ENCODE measurements at places on chromosomes 12 and 14.

DNA sequence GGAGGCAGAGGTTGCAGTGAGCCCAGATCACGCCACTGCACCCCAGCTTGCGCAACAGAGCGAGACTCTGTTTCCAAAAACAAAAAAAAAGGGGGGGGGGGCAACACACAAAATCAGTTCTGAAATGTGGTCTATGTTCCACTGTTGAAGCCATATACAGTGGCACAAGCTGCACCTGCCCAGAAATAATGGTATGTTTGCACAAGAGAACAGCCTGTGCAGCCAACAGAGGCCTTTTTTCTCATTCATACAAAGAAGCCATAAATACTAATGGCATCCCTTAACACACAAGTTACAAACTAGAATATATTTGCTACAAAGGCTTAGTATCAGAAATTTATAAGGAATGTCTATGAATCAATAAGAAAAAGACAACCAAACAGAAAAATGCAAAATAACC is 37.1 kb downstream of the ITPR2 start:
- H3K4me1 ChIP-seq: peaks cover 20% of the 10 kb centered on the region
- DNase-seq: no peak
- no peaks in the 10 kb centered on the region for H3K36me3 ChIP-seq
- no peak overlapping the region for H3K4me3 ChIP-seq

GRCh38 chr14:21109377-21110138 is 8.7 kb downstream of the TMEM253 start:
- H3K4me1 ChIP-seq: peaks cover 9% of the 10 kb centered on the region
- no peaks in the 10 kb centered on the region for H3K27me3 ChIP-seq
- H3K4me3 ChIP-seq: no peak overlapping the region
- no peaks in the 10 kb centered on the region for H3K36me3 ChIP-seq

DNA sequence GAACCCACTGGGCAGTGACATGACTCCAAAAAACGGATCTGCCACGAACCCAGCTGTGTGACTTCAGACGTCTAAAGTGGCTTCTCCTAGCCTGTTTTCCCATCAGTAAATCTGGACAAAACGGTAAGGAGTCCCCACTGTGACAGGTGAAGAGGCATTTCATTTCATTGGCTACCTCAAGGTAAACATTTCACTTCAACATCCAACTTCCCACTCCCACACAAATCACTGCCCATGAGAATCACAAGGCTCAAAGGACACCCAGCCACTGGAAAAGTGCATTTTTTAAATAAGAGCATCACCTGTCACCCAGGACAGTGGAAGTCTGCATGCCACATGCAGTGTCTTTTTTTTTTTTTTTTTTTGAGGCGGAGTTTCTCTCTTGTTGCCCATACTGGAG is 27.9 kb downstream of the HSP90AA1 start:
- H3K36me3 ChIP-seq: no peaks in the 10 kb centered on the region
- H3K4me1 ChIP-seq: peaks cover 10% of the 10 kb centered on the region
- no peaks in the 10 kb centered on the region for H3K27me3 ChIP-seq
- H3K27ac ChIP-seq: no peak overlapping the region
- H3K4me3 ChIP-seq: no peak overlapping the region

DNA sequence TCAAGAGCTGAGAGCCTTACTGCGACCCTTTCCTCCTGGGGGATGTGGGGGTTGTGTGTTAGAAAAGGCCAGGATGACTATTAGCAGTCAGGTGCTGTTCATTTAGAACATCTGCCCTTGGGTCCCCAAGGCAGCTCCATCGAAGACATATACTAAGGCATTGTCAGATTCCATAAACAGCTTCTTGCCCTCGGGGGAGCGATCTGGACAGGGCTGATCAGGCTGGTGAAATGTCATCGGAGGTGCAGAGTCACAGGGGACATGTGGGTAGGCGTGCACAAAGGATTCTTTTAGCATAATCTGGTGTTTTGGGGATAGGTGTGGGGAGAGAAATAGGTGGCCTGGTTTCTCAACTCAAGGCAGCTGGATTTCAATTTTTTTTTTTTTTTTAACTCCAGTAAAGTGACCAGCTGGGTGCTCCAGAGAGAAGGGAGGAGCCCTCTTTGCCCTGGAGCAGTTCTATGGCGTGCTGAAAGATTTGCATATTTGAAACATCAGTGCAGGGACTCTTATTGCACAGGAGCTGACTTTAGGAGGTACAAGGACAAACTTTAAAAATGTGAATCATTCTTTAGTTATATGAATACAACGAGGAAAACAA is 160.1 kb downstream of the SUDS3 start:
- no peaks in the 10 kb centered on the region for H3K27me3 ChIP-seq
- H3K4me1 ChIP-seq: no peaks in the 10 kb centered on the region
- no peaks in the 10 kb centered on the region for H3K36me3 ChIP-seq

DNA sequence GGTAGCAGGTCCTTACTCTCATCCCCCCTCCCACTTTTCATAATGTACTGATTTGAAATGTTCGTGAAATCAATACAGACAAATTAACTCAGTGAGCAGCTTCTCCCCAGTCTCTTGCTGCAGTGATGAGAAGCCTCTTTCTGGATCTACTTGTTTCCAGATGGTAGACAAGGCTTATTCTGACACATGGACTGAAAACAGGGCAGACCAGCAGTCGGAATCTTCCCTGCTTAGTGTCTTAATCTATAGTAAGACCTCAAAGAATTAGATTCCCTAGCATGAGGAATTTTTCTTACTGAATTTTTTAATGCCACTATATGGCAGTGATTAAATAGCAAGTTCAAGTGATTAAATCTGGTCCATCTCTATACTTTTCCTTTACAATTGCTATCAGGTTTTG is 120.1 kb downstream of the RGS6 start:
- H3K27ac ChIP-seq: no peak overlapping the region
- no peaks in the 10 kb centered on the region for H3K36me3 ChIP-seq
- no peaks in the 10 kb centered on the region for H3K4me1 ChIP-seq
- H3K4me3 ChIP-seq: no peak overlapping the region
- no peaks in the 10 kb centered on the region for H3K27me3 ChIP-seq

DNA sequence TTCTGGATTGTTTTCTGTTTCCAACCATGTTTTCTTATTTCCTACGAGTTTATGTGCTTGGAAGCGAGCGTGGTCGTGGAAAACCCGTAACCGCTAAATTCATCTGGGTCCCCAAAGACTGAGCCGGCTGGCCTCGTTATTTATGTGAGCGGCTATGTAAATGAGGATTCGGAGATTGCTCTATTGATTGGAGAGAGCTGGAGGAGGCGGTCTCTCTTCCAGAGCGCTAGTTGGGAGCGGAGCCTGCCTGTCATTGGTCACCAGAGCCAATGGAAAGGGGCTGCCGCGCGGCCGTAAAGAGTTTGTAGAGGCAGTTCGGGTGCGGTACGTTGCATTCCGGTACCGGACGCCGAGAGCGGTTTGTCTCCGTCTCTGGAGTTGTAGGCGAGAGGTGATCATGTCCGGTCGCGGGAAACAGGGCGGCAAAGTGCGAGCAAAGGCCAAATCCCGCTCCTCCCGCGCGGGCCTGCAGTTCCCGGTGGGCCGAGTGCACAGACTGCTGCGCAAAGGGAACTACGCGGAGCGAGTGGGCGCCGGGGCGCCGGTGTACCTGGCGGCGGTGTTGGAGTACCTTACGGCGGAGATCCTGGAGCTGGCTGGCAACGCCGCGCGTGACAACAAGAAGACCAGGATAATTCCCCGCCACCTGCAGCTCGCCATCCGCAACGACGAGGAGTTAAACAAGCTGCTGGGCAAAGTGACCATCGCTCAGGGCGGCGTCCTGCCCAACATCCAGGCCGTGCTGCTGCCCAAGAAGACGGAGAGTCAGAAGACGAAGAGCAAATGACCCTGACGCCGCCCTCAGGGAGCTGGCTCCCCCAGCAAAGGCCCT is 29.0 kb downstream of the WBP11 start:
- H3K27ac ChIP-seq: peak overlapping the region; percentile 94
- peaks cover 14% of the 10 kb centered on the region for H3K4me1 ChIP-seq
- no peaks in the 10 kb centered on the region for H3K27me3 ChIP-seq
- peak overlapping the region; percentile 88 for H3K4me3 ChIP-seq
- H3K36me3 ChIP-seq: no peaks in the 10 kb centered on the region

DNA sequence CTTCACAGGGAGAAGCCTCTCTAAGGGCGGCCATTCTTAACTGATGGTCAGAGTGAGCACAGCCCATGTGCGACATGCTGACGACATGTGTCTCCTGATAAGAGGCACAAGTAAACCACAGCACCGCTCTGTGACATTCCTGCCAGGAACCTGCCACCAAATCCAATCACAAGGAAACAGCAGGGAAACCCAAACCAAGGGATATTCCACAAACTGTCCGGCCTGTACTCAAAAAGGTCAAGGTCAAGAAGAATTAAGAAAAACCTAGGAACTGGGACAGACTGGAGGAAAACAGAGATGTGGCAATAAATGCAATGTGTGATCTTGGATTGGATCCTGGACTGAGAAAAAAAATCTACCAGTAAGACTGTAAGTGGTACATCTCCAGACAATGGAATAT is 91.9 kb downstream of the SYNE3 start:
- H3K4me1 ChIP-seq: no peaks in the 10 kb centered on the region
- no peaks in the 10 kb centered on the region for H3K36me3 ChIP-seq
- H3K4me3 ChIP-seq: no peak overlapping the region
- H3K27me3 ChIP-seq: no peaks in the 10 kb centered on the region
- DNase-seq: no peak

- H3K4me3 ChIP-seq: no peak overlapping the region
- no peaks in the 10 kb centered on the region for H3K36me3 ChIP-seq
- H3K27ac ChIP-seq: no peak overlapping the region
- H3K4me1 ChIP-seq: peaks cover under 1% of the 10 kb centered on the region
- no peak for DNase-seq
These were observed 115.4 kb downstream of the SINHCAF start for GRCh38 chr12:31210541-31210940.

DNA sequence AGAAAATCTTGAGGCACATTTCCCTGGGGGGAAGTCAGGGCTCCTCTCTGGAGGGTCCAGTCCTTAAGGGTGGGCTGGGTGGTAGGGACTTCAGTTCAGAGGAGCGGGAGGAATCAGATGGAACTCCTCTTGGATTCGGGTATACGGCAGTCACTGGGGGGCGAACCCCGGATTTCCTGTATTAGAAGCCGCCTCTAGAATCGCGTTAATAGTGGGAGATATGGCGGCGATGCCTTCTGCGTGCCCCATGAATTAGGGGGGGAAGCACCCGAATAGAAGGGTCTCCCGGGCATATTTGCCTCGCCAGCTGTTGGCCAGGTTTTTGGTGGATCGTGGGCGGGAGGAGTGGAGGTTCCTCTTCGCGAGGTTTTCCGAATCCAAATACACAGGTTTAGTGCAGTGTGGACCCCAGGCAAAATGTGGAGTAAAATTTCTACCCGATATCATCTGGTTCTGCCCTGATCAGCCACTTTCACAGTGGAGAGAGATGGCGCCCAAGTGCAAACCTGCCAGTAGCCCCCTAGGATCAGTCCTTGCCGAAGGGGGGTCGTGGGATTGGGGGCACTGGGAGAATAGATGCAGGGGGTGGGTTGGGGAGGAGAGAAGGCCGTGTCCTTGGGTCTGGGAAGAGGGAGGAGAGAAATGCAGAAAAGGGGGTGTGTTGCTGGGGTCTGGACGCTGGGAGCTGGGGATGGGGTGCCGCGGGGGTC is 628 bp downstream of the MEG3 start:
- H3K36me3 ChIP-seq: no peaks in the 10 kb centered on the region
- no peak for DNase-seq
- no peaks in the 10 kb centered on the region for H3K4me1 ChIP-seq
- no peak overlapping the region for H3K27ac ChIP-seq
- peaks cover 3% of the 10 kb centered on the region for H3K27me3 ChIP-seq

- H3K27me3 ChIP-seq: no peaks in the 10 kb centered on the region
- DNase-seq: no peak
- no peaks in the 10 kb centered on the region for H3K4me1 ChIP-seq
- H3K36me3 ChIP-seq: no peaks in the 10 kb centered on the region
- no peak overlapping the region for H3K4me3 ChIP-seq
These were observed 92.8 kb upstream of the ETV6 start for GRCh38 chr12:11556682-11557081.

DNA sequence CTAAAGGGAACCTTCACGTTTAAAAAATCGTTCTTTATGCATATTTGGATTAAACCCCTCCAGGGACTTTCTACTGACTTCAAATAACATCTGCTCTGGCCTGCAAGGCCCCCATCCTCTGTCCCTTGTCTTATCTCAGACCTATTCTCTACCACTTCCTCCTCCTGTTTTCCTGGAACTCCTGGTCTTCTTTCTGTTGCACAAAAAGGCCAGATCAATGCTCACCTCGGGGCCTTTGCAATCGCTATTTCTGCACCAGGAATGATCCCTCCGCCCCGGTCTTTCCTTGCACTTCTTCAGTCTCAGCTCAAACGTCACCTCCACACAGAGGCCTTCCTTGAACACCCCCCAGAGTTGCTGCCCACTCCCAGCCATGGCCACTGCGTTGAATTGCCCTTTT is 57.6 kb upstream of the BEGAIN start:
- peaks cover 3% of the 10 kb centered on the region for H3K4me1 ChIP-seq
- H3K27ac ChIP-seq: no peak overlapping the region
- no peak overlapping the region for H3K4me3 ChIP-seq
- no peak for DNase-seq
- H3K36me3 ChIP-seq: no peaks in the 10 kb centered on the region

DNA sequence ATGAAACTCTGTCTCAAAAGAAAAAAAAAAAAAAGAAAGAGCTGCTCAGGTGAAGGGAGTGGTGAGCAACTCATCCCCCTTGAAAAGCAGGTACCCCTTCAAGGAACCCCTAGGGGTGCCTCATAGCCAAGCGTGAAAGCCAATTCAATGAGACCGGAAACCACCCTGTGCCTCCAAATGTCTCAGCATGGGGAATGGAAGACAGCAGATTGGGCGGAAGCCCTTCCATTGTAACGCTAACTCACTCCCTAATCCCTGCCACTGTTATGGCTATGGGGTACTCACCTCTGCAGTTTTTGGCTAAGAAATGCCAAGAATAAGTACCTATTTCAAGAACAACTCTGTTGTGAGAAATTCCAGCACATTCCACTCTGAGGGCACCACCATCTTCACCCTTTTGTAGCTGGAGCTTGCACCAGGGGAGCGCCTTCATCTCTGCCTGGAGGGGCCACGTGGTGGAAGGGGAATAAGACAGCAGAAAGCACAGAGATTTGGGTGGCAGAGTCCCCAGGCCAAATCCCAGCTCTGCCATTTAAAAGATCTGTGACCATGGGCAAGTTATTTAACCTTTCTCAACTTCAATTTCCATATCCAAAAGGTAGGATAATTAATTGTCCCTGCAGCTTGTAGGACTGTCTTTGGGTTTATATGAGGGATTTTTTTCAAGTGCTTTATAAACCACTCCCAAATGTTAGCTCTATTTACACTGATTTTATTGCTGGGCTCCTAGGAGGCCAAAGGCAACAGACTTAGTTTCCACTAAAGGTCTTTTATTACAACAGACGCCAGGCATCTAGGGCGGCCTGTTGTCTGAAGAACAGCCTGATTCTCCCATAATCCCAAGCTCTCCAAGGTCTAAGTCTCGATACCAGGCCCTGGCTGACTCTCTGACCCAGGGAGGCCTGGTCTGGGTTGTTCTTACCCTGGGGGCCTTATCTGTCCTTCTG is 63.9 kb downstream of the ITPK1 start:
- no peak for DNase-seq
- H3K4me3 ChIP-seq: no peak overlapping the region
- no peaks in the 10 kb centered on the region for H3K36me3 ChIP-seq
- H3K27ac ChIP-seq: no peak overlapping the region

GRCh38 chr12:58920102-58920960 is at the start of gene LRIG3:
TSS of gene LRIG3 (minus strand) at chr12:58920504. CDS start at chr12:58920235, 269 bp downstream.
- H3K27me3 ChIP-seq: no peaks in the 10 kb centered on the region
- DNase-seq: peak; percentile 94
- peak within 1 kb of the TSS; percentile 68 for H3K4me3 ChIP-seq
- peaks cover 17% of the 10 kb centered on the region for H3K4me1 ChIP-seq
- peak within 1 kb of the TSS; percentile 90 for H3K27ac ChIP-seq

- no peak for DNase-seq
- H3K4me1 ChIP-seq: no peaks in the 10 kb centered on the region
- no peaks in the 10 kb centered on the region for H3K27me3 ChIP-seq
- no peak overlapping the region for H3K27ac ChIP-seq
These were observed 30.9 kb downstream of the RTRAF start for GRCh38 chr14:52020161-52020714.
